Small intestine (tissue), 16 donors: ENCODE measurements at places on chromosomes 1 and 21. TPM values are rescaled to one million over a fixed set of nuclear protein-coding genes. Genes with fewer than 3 reads are reported as not detected.

GRCh38 chr21:37281579-37281978 lies 14.4 kb upstream of the VPS26C start:
- no peak for DNase-seq

DNA sequence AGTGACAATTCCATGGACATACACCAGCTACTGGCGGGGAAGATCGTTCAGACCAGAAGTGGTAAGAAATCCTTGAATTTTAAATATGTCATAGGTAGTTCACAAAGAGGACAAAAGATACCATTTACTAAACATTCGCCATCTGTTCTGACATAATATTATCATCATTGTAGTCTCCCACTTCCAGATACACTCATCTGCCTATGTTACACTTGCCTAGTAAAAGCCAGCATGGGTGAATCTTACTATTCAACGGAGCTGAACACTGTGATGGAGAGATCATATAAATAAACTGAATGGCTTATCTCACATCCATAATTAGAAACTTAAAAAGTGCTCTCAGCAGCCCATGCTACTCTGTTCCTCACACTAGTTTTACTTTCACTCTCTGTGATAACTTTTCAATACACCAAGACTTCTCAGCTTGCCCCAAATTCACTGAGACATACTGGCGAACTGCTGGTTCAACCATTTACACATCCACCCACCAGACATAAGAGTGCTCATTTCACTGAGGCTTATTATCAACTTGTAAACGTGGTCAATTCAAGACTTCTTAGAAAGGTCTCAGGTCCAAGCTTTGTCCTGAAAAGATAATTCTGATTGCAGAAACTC lies 463 bp upstream of the PRRC2C start:
- DNase-seq: no peak

GRCh38 chr1:74689621-74690363 lies 16.2 kb upstream of the ERICH3 start:
- DNase-seq: peak; percentile 65

- DNase-seq: no peak
Observed at GRCh38 chr1:94973309-94973922, 46.5 kb upstream of the CNN3 start.

DNA sequence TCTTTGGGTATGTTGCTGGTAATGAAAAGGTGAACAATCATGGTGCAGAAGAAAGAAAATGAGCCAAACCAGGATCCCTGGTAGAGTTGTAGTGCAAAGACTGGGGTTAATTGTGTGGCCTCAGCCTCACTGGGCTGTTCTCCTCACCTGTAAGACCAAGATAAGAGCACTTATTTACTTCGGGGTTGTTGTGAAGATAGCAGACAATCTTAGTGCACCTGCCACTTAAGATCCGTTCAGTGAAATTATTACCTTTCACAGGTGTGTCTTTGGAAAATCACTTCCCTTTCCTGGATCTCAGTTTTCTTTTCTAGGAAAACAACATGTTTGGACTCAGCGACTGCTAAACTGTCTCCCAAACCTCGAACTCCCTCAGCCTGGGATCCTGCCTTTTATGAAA lies 1.3 kb upstream of the FGGY start:
- peak; percentile 73 for DNase-seq

DNA sequence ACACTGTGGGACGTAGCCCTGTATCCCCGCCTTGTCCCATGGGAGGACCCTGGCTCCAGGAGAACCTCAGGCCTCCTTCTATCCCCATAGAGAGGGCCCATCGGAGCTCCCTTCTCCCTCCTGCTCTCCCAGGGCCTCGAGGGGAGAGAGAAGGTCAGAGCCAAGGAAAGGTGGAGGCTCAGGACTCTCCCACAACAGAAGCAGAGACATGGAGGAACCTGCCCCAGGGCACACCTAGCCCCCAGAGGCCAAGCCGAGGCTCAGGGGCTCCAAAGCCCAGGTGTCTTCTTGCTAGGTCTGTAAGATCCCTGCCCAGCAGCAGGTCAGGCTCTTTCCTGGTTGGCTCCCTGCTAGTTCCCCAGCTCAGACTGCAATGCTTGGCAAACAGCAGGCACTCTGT lies 34.4 kb upstream of the ARF1 start:
- no peak for DNase-seq

- DNase-seq: no peak
Observed at GRCh38 chr21:36149788-36150711, 6.6 kb upstream of the DOP1B start.

- DNase-seq: peak; percentile 89
Observed at GRCh38 chr1:26723013-26723991, 27.5 kb downstream of the ARID1A start.

- no peak for DNase-seq
Observed at GRCh38 chr21:38525454-38525853, 27.2 kb upstream of the ERG start.

GRCh38 chr21:38306433-38307141 lies 49.8 kb downstream of the KCNJ15 start:
- DNase-seq: no peak

GRCh38 chr1:234915924-234916675 lies 212.5 kb downstream of the TOMM20 start:
- no peak for DNase-seq

Gene ADORA3
- 4.4 TPM for polyA plus RNA-seq

Gene YIPF1
- polyA plus RNA-seq: 23.7 TPM

Gene IL6R
- polyA plus RNA-seq: 11.6 TPM

Gene ACBD6
- 18.4 TPM for polyA plus RNA-seq

Gene CFAP107
- polyA plus RNA-seq: not detected

Gene KCNH1
- 0.13 TPM for polyA plus RNA-seq

Gene EDARADD
- polyA plus RNA-seq: not detected

Gene RNF186
- 162 TPM for polyA plus RNA-seq
